ENCODE measurements at places on chromosomes 2 and 18. TPM values are rescaled to one million over a fixed set of nuclear protein-coding genes. Genes with fewer than 3 reads are reported as not detected.

SERPINB10 gene
- 0.33 TPM for polyA plus RNA-seq

CHRND gene
- 0.92 TPM for polyA plus RNA-seq

SNORC gene
- 2.3 TPM for polyA plus RNA-seq

CAVIN2 gene
- 40.6 TPM for polyA plus RNA-seq

RAD51AP2 gene
- 0.17 TPM for polyA plus RNA-seq

RESP18 gene
- polyA plus RNA-seq: not detected

DNA sequence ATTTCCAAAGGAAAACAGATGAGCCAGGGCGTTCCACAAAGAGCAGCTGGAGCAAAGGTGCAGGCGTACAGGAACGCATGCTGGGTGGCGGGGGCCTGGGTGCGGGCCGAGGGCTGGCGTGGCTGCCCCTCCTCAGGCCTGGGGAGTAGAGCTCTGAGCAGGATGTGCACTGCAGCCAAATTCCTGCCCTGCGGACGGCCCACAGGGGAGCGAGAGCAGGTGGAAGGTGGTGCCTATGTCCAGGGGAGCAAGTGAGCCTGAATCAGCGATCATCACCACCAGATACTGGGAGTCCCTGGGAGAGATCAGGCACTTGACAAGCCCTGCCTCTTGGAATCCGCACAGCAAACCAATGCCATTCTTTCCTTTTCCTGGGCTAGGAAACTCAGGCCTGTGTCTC, 106.3 kb downstream of the GBX2 start:
- DNase-seq: no peak

DNA sequence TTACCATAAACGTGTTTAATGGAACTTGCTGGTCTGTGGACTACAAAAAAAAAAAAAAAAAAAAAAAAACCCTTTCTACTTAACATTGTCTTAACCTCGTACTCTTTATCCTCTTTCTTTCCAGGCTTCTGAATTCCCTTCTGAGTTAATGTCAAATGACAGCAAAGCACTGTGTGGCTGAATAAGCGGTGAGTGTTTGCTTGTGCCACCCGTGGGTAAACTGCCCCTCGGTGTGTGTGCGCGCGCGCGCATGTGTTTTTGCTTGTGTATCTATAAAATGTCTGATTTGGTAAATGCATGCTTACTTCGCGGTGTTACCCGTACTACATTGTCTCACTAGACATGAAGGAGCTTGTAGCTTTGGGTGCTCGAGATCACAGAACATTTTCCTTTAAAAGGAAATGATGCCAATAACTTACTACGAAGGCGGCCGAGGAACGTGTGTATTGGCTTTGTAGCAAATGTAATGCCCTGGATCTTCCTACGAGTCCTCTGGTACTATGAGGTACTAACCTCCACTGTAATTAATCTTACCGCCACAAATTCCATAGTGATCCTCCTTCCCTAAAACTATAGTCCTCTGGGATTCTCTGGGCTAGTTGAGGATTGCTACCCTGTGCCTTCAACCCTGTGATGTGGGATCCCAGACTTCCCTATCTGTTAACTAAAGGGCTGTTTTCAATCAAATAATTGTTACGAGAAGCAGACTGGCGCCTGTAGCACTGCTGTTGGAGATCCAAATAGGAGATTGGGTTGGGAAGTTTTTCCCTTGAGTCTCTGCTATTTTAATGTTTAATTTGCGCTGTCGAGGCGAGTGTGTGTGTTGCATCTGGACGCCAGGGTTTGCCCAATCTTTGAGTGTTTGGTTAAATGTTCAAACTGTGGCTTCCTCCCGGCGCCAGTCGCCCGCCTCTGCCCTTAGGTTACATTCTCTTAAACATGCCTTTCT, 1.1 kb downstream of the ID2 start:
- DNase-seq: peak; percentile 36

- DNase-seq: no peak
These were observed 66.4 kb downstream of the ZNF516 start for GRCh38 chr18:76428396-76429261.

- DNase-seq: no peak
These were observed 35.7 kb downstream of the STEAP3 start for GRCh38 chr2:119259296-119259860.

- no peak for DNase-seq
These were observed 25.2 kb downstream of the NPPC start for GRCh38 chr2:231900972-231901371.

DNA sequence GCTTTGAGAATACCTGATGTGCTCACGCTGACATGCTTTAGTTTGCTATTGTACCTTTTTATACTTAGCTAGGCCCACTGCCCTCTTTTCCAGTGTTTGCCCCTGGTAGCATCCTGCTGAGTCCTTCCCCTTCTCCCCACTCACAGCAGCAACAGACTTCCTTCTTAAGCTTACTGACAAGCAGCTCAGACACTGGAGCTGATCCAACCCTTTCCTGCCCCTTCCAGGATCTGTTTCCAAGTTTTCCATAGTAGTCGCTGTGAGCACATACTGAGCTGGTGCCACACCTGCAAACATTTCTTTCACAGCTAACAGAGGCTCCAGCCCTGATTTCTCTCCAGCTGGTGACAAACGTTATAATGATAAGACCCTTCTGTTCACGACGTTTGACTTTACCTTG, 991.4 kb upstream of the CELF4 start:
- no peak for DNase-seq

DNA sequence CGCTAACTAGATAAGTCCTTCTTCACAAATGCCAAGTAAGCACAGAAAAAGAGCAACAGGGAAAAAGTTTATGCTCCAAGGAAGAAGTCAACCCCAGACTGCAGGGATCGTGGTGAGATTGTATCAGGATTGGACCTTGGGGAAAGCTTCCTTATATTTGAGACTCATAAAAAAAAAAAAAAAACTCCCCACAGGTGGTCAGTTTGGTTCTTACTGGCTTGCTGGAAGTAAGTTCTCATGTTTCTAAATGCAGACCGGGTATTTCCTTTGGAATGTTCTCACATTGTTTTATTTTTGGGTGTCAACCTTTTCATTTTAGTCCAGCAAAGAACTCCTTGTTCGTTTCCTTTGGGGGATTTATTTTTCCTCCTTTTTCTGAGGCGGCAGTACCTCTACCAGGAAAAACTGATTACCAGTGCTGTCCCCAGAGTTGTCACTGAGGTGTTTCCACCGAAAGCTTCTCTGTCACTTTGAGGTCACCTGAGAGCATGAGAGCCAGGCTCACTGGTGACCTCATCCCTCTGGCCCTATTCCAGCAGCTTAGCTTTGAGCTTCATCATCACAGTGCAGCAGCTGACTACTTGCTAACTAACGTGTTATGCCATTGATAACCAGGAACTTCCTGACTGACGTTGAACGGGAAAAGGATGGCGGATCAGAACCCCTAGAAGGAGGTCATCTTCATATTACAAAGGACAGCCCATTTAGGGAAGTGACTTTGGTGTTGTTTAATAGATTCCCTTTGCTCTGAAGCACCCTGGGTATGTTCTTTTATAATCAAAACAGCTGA, 16.8 kb upstream of the ATP8B1 start:
- no peak for DNase-seq

DNA sequence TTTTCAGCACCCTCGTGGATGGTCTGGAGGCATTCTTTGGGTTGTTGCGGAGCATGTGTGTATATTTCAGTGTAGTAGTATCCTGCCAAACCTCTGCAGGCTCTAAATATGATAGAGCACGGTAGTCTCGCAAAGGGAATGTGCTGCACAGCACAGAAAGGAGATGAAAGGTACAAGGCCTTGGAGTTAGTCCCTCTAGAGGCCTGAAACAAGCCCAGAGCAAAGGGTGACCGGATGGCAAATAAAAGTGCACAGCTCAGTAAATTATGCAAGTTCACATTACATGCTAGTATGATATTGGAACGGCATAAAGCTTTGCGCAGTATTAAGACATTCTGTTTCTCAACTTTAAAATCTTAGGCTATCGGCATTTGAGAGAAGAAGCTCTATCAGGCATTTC, 294.5 kb upstream of the REV1 start:
- no peak for DNase-seq

- no peak for DNase-seq
These were observed 318 bp upstream of the CDC42EP3 start for GRCh38 chr2:37671816-37672103.

- peak; percentile 78 for DNase-seq
These were observed 1.1 kb upstream of the RNU4ATAC start for GRCh38 chr2:121529439-121530211.

GRCh38 chr18:37246779-37247340, 318.7 kb downstream of the CELF4 start:
- no peak for DNase-seq

GRCh38 chr2:19577723-19578122, 219.3 kb upstream of the OSR1 start:
- no peak for DNase-seq

Measured in left renal cortex interstitium (tissue), 4 donors.